ENCODE measurements at places on chromosomes 4 and X.

DNA sequence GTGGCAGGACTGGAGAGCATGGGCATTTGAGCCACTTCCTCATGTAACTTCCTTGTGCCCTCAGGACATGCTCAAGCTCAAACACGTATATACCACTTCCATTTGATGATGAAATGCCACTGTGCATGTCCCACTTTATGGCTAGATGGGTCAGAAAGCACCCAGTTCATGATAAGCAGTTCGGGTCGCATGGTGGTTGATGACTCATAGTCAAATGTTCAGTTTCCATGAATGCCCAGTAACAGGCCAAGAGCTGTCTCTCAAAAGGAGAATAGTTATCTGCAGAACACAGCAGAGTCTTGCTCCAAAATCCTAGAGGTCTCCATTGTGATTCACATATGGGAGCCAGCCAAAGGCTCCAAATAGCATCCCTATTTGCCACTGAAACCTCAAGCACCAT lies 48.9 kb upstream of the SPIN3 start:
- DNase-seq = no peak

DNA sequence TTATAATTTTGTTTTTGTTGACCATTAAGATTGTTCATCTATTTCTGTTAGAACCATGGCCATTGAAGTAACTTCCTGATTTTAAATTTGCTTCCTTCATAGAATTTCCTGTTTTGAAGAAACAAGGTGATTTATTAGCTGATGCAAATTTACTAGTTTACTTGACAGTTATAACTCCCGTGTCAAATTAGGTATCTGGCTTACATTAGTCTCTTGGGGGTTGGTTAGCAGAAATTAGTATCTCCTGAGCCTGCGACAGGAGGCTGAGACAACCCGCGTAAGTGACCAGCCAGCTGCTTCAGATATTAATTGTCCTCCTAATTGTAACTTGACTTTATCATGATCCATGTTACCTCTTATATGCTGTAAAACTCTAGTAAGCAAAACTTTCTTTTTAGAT lies 154.3 kb downstream of the CFAP299 start:
- no peak for DNase-seq

DNA sequence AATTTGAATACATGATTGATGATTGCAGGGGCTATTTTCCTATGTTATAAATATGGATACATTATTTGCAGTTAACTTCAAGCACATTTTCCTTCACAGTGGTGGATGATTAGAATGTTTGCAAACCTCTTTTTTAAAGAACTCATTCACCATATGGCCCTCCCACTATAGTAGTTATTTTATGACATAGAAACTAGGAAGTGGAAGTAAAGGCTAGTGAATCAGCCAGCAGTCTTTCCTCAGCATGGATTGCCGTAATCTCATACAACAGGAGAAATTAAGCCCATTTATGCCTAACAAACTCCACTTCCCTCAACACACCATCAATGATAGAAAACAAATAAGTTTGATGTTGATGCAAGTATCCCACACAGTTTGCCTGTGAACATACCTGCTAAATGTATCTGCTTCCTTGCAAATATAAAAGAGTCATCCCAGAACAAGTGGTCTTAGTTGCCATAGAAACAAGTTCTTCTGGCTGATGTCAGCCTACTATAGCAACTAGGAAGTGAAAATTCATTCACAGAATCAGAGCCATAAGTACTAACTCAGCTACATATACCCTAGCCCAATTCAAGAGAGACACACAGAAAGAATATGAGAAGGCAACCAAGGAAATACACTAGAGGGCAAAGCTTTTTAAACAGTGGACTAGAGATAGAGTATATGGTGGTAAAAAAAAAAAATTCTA lies 100.9 kb upstream of the RADX start:
- no peak for DNase-seq

DNA sequence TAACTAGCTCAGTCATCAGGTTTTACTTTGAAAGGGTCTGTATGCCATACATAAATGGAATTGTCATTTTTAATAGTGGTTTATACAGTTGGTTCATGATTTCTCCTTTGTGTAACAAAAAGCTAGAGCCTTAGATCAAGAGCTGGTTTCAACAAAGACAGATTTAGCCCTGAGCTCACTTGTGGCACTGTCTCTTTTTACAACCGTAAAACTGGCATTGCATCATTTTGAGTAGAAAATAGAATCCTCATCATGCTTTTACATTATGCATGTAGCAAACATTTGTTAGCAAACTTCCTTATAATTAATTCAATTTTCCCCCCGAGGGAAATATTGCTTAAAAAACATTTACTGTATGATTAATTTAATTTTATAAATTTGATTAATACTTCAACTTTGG lies 1871.5 kb downstream of the ARAP2 start:
- DNase-seq = no peak

GRCh38 chr4:83552924-83553323 lies 17.0 kb downstream of the GPAT3 start:
- DNase-seq = no peak

DNA sequence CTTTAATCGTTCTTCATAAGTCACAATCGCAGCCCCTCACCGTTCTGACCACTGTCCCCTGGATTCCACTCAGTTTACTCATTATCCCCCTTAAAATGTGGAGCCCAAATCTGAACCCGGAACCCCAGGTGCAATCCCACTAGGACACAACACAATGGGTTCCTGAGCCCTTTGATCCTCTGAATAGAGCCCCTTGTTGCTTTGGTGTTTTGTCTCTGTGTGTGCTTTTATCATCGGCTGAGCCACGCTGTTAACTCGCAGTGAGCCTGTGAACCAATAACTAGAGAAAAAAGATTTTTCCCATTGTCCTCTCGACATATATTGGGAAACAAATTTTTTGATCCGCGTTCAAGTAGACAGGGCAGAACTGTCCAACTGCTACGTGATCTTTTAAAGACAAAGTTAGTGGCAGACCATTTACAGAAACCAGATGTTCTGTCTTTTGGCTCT lies 617 bp upstream of the PDHA1 start:
- no peak for DNase-seq

DNA sequence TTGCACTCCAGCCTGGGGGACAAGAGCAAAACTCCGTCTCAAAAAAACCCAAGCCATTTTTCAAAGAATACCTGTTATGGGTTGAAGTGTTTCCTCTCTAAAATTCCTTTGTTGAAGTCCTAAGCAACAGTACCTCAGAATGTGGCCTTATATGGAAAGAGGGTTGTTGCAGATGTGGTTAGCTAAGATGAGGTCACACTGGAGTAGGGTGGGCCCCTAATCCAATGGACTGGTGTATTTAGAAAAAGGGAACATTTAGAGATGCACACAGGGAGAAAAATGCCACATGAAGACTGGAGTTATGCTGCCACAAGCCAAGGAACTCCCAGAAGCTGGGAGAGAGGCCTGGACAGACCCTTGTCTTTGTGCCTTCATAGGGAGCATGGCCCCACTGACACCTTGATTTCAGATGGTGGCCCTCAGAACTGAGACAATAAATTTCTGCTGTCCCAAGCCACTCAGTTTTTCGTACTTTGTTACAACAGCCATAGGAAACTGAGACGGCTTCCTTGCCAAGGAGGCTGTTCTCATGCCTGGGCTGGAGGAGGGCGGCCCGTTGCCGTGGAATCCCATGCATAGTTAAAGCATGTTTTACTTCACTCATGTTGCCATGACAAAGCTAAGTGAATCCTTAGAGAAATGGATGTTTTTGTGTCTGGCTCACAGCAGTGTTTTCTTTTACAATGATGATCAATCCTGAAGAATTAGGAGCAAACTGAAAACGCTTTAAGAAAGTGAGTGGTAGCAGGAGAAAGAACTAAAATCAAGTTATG lies 16.5 kb downstream of the TRAPPC2 start:
- no peak for DNase-seq

- DNase-seq = no peak
Measured at GRCh38 chr4:1855333-1856070, 454 bp downstream of the LETM1 start.

GRCh38 chr4:73418677-73419076 lies 14.6 kb downstream of the ALB start:
- DNase-seq = no peak

GRCh38 chr4:178681871-178682270 lies 1239.6 kb upstream of the AGA start:
- no peak for DNase-seq

- DNase-seq = no peak
Measured at GRCh38 chrX:97740886-97741285, 857.2 kb downstream of the RPA4 start.

- no peak for DNase-seq
Measured at GRCh38 chrX:41192880-41193279, 107.6 kb downstream of the USP9X start.

- no peak for DNase-seq
Measured at GRCh38 chrX:123310112-123310511, 126.0 kb downstream of the GRIA3 start.

- DNase-seq = no peak
Measured at GRCh38 chr4:151786158-151786495, 25.3 kb upstream of the GATB start.

- no peak for DNase-seq
Measured at GRCh38 chr4:3477750-3478430, 14.8 kb downstream of the DOK7 start.

Measured in activated CD4-positive, CD25-positive, alpha-beta regulatory T cell (primary cell).